ENCODE measurements at places on chromosomes 5 and 9. TPM values are rescaled to one million over a fixed set of nuclear protein-coding genes. Genes with fewer than 3 reads are reported as not detected.
A peak's percentile ranks its signal among the peaks of the same experiment; 100 is the strongest.

Gene PCDHGA12
- total RNA-seq = 0.07 TPM

Gene NR4A3
- 27.5 TPM for total RNA-seq

Gene IL17B
- total RNA-seq = not detected

DNA sequence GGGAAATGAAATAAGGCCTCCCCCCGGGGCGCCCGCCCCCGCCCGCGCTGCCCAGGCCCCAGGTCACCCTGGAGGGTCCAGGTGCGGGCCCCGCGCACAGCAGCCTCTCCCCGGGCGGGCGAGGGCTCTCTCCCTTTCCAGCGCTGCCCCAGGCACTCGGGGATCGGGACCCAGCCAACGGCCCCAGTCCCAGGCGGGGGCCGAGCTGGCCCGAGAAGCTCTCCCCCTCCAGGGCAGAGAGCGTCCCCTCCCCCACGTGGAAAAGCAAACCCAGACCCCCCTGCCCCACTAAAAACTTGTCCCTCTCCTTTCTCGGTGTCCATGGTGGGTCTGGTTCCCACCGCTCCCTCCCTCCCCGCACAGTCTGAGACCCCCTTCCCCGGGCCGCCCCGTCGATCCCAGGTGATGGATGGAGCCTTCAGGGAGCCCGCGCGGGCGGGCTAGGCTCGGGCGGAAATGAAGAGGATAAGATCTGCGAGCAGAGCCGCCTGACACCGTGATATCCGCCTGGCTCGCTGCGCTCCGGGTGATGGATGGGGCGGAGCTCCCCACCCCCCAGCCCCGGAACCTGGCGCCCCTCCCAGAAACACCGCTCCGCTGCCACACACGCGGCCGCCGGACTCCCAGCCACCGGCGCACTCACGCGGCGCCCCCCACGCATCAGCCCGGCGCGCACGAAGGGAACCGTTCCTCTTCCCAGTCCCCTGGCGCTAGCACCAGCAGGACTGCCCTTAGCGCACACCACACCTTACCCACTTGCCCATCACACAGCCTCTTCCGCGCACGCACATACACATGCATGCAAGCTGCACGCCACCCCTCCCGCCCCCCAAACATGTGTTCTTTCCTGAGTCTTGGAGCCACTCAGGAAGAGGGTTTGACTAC lies 81.7 kb upstream of the ZBTB43 start:
- peak overlapping the region; percentile 77 for H3K4me3 ChIP-seq
- H3K36me3 ChIP-seq = no peaks in the 10 kb centered on the region
- no peaks in the 10 kb centered on the region for H3K27me3 ChIP-seq
- H3K27ac ChIP-seq = peak overlapping the region; percentile 89
- peaks cover 43% of the 10 kb centered on the region for H3K4me1 ChIP-seq

GRCh38 chr5:176732306-176732705 lies 78.1 kb upstream of the UNC5A start:
- H3K4me3 ChIP-seq = no peak overlapping the region
- H3K27ac ChIP-seq = no peak overlapping the region
- peaks cover 26% of the 10 kb centered on the region for H3K27me3 ChIP-seq
- H3K36me3 ChIP-seq = no peaks in the 10 kb centered on the region
- H3K4me1 ChIP-seq = no peaks in the 10 kb centered on the region

DNA sequence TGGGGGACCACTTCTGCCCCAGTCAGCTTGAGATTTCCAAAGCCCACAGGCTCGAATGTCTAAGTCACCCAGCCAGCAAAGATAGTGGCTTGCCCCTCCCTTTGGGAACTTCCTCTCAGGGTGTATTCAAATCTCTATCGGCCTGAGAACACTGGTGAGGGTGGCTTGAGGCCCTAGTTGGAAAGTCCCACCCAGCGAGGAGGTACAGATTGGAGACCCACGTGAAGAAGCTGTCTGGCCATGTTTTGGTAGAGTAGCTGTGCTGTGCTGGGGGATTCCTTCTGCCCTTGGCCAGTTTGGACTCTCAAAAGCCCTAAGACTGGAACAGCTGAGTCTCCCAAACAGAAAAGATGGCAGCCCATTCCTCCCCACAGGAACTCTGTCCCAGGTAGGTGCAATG lies 172.7 kb upstream of the RIOK2 start:
- no peak overlapping the region for H3K4me3 ChIP-seq
- no peak overlapping the region for H3K27ac ChIP-seq

- H3K36me3 ChIP-seq = no peaks in the 10 kb centered on the region
- peaks cover 5% of the 10 kb centered on the region for H3K27me3 ChIP-seq
- no peak overlapping the region for H3K27ac ChIP-seq
- DNase-seq = no peak
Observed at GRCh38 chr9:107103621-107104020, 179.5 kb upstream of the RAD23B start.

DNA sequence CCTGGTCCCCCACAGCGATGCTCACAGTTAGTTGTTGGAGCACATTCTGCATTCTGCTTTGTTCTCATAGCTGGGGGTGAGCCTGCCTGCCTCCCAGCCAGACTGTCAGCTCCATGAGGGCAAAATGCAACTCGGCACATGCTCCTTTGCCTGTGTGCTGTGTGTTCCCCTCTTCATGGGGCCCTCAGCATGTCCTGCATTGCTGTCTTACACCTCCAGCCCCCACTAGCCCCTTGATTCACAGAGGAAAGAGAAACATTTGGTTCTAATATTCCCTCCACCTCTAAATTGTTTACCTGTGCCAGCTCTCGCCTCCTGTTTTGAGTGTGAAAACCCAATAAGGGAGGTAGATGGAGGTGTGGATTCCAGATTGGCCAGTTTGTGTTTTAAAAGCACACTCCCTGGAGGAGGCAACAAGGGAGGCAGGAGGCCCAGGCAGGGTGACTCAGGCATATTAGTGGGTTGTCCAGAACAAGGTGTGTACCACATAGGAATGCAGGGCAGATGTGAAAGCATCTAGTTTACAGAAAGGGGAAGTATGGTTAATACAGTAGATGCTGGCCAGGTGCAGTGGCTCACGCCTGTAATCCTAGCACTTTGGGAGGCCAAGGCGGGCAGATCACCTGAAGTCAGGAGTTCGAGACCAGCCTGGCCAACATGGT lies 224.6 kb downstream of the AGTPBP1 start:
- no peaks in the 10 kb centered on the region for H3K36me3 ChIP-seq
- peaks cover 23% of the 10 kb centered on the region for H3K27me3 ChIP-seq
- peaks cover under 1% of the 10 kb centered on the region for H3K4me1 ChIP-seq
- no peak for DNase-seq

DNA sequence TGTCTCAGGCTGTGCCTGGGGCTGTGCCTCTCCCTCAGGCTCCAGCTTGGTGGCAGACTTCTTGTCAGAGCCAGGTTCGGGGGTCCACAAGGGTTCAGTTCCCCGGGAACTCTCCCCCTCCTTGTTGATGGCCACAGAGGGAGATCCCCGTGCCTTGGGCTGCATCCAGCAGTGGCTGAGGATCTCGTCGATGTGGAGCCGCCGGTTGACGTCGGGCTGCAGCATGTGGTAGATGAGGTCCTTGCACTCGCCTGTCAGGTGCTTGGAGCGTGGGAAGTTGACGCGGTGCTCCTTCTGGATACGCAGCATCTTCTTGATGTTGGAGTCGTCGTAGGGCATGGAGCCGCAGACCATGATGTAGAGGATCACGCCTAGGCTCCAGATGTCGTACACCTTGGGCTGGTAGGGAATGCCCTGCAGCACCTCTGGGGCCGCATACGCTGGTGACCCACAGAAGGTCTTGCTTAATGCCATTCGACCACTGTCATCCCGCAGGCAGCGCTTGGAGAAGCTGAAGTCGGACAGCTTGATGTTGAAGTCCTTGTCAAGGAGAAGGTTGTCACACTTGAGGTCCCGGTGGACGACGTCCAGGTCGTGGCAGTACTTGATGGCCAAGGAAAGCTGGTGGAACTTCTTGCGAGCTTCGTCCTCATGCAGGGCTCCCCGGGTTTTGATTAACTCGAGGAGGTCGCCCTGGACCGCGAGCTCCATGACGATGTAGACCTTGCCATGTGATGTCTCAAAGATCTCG lies 752 bp downstream of the TSSK1B start:
- no peak for DNase-seq
- H3K4me3 ChIP-seq = no peak overlapping the region
- H3K27ac ChIP-seq = no peak overlapping the region
- no peaks in the 10 kb centered on the region for H3K36me3 ChIP-seq
- H3K4me1 ChIP-seq = no peaks in the 10 kb centered on the region
- H3K27me3 ChIP-seq = no peaks in the 10 kb centered on the region

- no peaks in the 10 kb centered on the region for H3K4me1 ChIP-seq
- no peaks in the 10 kb centered on the region for H3K27me3 ChIP-seq
- DNase-seq = peak; percentile 36
- H3K27ac ChIP-seq = no peak overlapping the region
- H3K36me3 ChIP-seq = no peaks in the 10 kb centered on the region
Observed at GRCh38 chr5:127878174-127878750, 175.1 kb downstream of the CCDC192 start.

GRCh38 chr9:130193531-130194377 lies 21.6 kb downstream of the NCS1 start:
- no peaks in the 10 kb centered on the region for H3K4me1 ChIP-seq
- no peak overlapping the region for H3K27ac ChIP-seq
- no peaks in the 10 kb centered on the region for H3K27me3 ChIP-seq
- DNase-seq = no peak
- H3K4me3 ChIP-seq = no peak overlapping the region

GRCh38 chr5:180810959-180811622 lies 8.5 kb upstream of the MGAT1 start:
- peak; percentile 81 for DNase-seq
- H3K27me3 ChIP-seq = no peaks in the 10 kb centered on the region
- H3K4me3 ChIP-seq = peak overlapping the region; percentile 91
- peak overlapping the region; percentile 95 for H3K27ac ChIP-seq
- H3K4me1 ChIP-seq = peaks cover 72% of the 10 kb centered on the region

DNA sequence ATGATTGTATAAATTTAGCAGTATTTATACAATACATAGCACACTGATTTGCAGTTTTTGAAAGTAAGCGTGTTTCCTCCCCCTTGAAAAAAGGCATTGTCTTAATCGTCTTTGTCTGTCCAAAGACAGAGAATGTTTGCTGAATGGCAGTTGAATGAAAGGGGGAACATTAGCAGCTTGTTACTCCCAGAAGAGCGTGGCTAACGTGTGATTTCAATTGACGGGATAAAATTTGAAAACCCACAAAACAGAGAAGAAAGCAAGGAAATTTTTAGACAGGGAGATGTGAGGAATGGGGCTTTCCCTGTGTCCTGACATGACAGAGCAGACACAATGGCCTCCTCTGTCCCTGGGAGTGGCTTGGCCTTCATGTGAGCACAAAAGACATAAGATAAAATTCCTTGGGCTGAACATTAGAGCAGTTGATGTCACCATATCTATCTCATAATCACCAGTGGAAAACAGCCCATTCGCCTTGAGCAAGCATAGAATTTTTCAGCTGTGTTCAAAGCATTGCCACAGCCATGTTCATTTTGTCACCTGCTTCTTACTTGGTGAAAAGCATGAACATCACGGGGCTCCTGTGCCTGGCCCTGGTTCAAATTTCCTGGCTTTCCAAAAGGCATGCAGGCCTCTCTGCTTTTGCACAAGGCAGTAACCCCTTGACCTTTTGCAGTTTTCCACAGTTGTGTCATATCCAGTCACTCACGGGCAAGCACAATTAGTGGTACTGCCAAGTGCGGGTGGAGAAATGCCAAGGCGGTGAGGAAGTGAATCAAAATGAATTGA lies 126.9 kb downstream of the TLE1 start:
- H3K4me1 ChIP-seq = no peaks in the 10 kb centered on the region
- H3K27ac ChIP-seq = no peak overlapping the region
- no peak for DNase-seq
- no peaks in the 10 kb centered on the region for H3K27me3 ChIP-seq
- no peaks in the 10 kb centered on the region for H3K36me3 ChIP-seq

DNA sequence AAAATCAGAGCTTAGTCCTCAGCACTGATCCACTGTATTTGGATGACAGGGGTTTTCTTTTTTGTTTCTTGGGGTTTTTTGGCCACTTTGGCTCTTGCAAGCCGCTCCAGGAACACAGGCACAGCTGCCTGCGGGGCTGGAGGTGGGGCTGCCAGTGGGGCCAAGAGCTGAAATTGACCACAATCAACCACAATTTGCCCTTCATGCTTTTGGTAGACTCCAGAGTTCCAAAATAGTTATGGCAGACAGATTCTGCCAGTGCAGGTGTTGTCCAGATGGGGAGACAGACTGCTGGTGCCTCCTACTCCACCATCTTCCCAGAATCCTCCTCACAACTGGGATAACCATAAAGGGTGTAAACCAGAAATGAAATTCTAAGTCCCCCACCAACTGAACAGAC lies 36.5 kb downstream of the PLEKHG4B start:
- H3K4me1 ChIP-seq = no peaks in the 10 kb centered on the region
- H3K27me3 ChIP-seq = peaks cover 13% of the 10 kb centered on the region
- H3K4me3 ChIP-seq = no peak overlapping the region
- no peaks in the 10 kb centered on the region for H3K36me3 ChIP-seq
- no peak overlapping the region for H3K27ac ChIP-seq
- no peak for DNase-seq

DNA sequence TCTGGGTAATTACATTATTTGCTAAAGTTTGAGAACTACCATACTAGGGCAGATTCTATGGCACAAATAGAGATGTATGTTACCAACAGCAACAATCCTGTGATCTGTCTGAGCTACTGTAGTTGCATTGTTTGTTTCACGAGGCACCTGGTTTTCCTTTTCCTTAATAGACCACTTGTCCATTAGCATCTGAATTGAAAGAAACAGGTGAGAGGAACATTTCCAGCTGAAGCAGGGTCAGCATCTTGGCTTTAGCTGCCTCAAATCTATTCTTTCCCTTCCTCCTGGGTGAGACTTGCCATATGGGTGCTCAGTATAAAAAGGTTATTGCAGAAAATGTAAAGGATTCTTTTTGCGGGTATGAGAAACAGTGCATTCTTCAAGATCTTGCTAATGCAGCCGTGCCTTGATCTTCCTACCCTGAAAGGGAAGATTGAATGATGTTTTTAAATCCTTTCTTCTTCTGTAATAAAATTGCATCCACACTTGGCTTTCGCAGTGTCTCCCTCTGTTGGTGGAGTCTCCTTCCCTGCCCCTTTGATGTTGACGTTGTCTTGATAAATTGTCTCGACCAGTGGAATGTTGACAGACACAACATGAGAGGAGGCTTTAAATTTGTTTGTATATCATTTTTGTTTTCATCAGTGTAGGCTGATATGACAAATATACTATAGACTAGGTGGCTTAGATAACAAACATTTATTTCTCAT lies 118.0 kb upstream of the BRINP1 start:
- no peak for DNase-seq
- H3K36me3 ChIP-seq = no peaks in the 10 kb centered on the region
- no peaks in the 10 kb centered on the region for H3K27me3 ChIP-seq
- no peak overlapping the region for H3K4me3 ChIP-seq

DNA sequence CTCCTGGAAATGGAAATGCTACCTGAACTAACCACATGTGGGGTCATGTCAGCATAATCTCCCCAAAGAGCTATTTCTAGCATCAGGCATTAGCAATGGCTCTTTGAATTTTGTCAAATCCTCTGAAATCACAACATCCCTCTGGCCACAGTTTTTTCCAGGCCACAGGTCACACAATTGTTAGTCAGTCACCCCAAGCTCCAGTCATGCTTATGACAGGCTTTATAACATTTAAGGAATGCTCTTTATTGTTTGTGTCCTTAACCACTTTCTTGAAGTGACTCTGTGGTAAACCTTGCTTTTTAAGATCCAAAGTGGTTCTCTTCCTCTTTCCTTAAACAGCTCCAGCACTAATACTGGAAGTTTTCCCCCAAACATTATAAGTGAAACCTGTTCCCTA lies 169.2 kb upstream of the HMHB1 start:
- DNase-seq = no peak
- H3K4me1 ChIP-seq = no peaks in the 10 kb centered on the region
- no peak overlapping the region for H3K27ac ChIP-seq
- no peak overlapping the region for H3K4me3 ChIP-seq
